ENCODE measurements at places on chromosomes 4 and X.

- DNase-seq: no peak
These were observed 17.1 kb downstream of the USP46 start for GRCh38 chr4:52641854-52642563.

- DNase-seq: peak; percentile 12
These were observed 3.7 kb upstream of the GPR82 start for GRCh38 chrX:41720125-41720779.

DNA sequence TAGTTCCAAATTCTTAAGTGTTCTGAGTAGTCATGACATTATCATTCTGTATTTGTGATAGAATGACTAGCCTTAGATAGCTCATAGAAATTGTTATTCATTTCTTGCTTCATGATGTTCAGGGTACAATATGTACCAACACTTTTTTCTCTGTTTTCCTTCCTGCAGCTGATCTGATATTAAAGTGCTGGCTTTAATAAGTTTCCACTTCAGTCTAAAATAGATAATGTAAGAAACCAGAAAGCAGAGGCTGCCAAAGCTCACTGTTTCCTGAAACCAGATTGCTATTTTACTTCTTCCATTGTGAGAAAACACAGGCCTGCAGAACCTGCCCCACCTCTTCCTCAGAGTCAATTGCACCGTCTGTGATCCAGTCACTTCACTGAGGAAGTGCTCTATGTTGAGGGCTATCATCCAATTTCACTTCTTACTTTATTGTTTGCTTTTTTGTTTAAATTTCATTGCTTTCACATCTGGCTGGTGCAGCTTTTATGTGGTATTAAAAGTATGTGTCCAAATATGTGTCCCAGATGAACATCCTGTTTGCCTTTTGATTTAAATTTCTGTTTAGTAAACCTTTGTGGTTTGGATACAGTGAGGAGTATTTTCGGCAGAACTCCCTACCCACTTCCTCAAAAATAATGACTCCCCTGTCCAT, 652.1 kb downstream of the ANKRD50 start:
- DNase-seq: no peak

- no peak for DNase-seq
These were observed 6.6 kb downstream of the TIMM17B start for GRCh38 chrX:48890934-48891401.

- DNase-seq: no peak
These were observed 232.2 kb upstream of the FMR1 start for GRCh38 chrX:147679356-147680005.

DNA sequence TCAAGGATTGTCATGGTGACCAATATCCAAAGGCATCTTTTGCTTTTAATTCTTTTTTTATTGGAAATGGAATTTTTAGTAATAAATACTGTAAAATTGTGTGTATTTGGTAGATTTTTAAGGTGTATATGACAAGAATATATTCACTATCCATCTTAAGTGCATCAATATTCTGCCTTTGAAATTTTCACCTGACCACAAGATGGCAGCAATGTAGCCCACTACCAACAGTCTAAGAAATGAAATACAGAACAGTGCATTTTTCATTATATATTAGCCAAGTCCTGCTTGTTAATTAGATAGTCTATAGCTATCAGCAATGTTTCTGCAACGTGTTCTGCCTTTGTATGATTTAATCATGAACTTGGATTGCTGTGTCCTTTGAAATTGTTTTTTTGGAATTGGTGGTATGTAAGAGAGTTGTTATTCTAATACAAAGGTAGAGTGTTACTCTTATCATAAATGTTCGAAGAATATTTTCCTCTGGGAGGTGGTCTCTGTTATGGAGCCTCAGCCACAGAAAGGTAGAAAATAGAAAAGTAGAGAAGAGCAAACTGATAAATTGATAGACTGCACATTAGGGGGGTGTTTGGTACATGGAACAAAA, 38.2 kb downstream of the HPGDS start:
- no peak for DNase-seq

- no peak for DNase-seq
These were observed 163.5 kb downstream of the PWWP3B start for GRCh38 chrX:106331606-106332005.

DNA sequence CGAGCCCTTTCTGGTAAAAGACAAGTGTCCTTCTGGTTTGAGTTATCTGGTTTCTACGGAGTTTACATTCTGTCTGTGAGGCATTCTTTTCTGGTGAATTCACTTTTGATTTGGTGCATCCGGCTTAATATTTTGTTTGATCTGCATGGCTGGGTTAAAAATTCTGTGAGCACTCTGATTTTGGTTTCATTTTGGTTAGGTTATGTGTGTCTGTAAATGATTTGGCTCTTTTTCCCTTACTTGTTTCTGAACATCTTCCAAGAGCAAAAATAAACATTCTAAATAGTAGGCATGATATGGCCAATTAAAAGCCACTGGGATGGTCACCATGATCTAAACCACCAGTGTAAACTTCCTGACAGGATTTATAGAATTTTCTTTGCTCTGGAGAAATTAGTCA, 85.7 kb upstream of the PTPN13 start:
- DNase-seq: no peak

- no peak for DNase-seq
These were observed 951 bp downstream of the SH3BP2 start for GRCh38 chr4:2793586-2794485.

Measured in activated effector memory CD4-positive, alpha-beta T cell treated with Interleukin-2 at 50 U/mL for 16 hours (primary cell).